NCI-H69 (cell line): ENCODE measurements at places on chromosomes 3 and 15.

- DNase-seq: no peak
Observed at GRCh38 chr3:35394905-35395304, 244.4 kb upstream of the ARPP21 start.

- peak; percentile 2 for DNase-seq
Observed at GRCh38 chr15:69823223-69823907, 274.4 kb downstream of the TLE3 start.

DNA sequence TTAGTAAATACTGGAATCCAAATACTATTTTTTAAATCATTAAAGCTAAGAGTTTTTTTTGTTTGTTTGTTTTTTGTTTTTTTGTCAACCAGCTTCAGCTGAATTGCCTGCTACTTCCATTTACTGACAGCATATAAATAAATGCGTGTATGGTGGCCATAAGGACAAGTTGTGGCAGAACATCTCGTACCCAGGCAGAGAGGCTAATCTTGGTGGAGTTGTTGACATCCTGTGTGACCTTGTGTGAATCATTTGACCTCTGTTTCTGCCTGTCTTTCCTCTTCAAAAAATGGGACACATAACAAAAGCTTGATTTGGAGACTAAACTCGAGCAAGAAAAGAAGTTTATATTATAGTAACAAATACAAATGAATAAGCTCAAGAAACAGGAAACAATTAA, 734.2 kb downstream of the MCTP2 start:
- DNase-seq: no peak

DNA sequence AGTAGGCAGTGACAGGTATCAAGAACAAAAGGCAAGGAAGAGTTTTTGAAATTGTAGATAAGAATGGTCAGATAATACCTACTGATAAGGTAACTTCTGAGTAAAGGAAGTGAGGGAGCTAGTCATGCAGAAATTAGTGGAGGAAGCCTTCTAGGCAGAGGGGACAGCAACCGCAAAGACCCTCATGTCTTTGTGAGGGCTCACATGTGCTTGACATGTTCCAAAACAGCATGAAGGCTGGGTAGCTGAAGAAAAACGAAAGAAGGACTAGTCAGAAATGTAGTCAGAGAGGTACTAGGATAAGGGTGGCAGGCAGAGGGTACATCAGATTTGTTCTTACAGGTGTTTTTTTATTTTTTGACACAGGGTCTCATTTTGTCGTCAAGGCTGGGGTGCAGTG, 5.3 kb downstream of the SIN3A start:
- no peak for DNase-seq

- DNase-seq: peak; percentile 46
Observed at GRCh38 chr3:120198305-120198878, 86.6 kb downstream of the GPR156 start.

DNA sequence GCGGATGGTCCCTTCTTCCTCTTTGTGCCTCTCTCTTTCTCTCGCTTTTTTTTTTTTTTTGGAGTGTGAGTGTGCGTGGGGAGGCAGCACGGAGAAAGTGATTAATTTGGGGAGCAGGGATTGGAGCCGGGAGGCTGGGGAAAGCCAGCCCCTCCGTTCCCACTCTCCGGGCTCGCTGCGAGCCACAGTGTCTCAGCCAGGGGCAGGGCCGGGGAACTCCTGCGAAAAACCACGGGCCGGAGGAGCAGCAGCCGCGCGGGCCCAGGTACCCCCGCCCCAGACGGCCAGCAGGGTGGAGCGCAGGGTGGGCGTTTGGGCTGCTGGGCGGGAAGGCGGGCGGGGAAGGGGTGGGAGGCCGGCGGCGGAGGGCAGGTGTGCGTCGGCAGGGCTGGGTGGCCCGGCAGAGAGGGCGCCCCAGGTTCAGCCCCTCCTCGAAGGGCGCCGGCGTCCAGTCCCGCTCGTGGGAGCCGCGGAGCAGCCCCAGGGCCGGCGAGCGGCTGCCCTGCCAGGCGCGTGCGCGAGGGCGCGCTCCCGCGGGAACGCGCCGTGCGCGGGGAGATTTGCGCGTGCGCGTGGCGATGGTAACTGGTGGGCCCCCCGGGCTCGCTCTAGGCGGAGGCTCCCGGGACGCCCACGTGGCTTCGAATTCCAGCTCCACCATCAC, 1.4 kb downstream of the CHL1 start:
- peak; percentile 67 for DNase-seq

DNA sequence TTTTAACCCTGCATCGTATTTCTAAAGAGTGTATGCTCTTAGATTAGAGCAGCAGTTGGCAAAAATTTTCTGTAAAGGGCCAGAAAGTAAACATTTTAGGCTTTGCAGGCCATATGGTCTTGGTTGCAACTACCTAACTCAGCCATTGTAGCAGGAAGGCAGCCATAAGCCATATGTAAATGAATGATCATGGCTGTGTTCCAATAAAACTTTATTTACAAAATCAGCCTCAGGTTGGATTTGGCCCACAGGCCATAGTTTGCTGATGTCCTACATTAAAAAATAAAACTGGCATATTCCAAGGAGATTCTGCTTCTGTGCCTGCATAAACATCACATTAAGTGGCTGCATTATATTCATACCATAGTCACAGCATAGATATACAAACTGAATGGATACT, 134.9 kb downstream of the STT3B start:
- no peak for DNase-seq

GRCh38 chr3:174061731-174062130, 664.2 kb downstream of the NLGN1 start:
- no peak for DNase-seq
